ENCODE measurements at places on chromosomes 16 and 17. TPM values are rescaled to one million over a fixed set of nuclear protein-coding genes. Genes with fewer than 3 reads are reported as not detected.

Gene TNFRSF13B
- not detected for total RNA-seq

Gene KRT33A
- total RNA-seq: not detected

Gene EVI2A
- 1.1 TPM for total RNA-seq

GRCh38 chr17:77696721-77697460, 261.6 kb upstream of the TNRC6C start:
- H3K36me3 ChIP-seq: no peaks in the 10 kb centered on the region
- H3K4me1 ChIP-seq: no peaks in the 10 kb centered on the region
- no peak overlapping the region for H3K27ac ChIP-seq
- H3K27me3 ChIP-seq: peaks cover 43% of the 10 kb centered on the region

Gene MRPL12
- total RNA-seq: 69.9 TPM

DNA sequence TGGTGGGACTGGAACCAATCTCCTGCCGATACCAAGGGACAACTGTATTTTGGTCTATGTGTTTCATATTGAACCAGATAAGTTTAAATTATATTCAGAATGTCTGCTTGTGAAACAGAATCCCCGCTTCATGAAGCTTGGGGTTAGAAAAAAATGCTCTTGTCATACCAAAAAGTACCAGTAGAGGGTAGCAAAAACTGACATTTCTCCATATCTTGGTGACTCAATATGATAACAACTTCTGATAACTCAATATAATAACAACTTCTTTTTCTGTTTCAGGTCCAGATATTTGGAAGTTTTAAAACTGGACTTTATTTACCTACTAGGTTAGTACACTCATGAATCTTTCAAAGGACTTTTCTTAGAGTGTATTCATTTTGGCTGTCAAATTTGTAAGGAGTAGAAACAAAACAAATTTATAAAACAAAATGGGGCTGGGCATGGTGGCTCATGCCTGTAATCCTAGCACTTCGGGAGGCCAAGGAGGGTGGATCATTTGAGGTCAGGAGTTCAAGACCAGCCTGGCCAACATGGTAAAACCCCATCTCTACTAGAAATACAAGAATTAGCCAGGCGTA, 52.3 kb upstream of the ADCY7 start:
- H3K4me1 ChIP-seq: peaks cover 4% of the 10 kb centered on the region
- no peaks in the 10 kb centered on the region for H3K27me3 ChIP-seq
- no peak for DNase-seq

Gene SLC16A6
- total RNA-seq: 0.34 TPM

GRCh38 chr16:69890114-69890891, 60.8 kb upstream of the CLEC18A start:
- DNase-seq: peak; percentile 48
- no peak overlapping the region for H3K4me3 ChIP-seq
- no peak overlapping the region for H3K27ac ChIP-seq
- H3K36me3 ChIP-seq: peaks cover 9% of the 10 kb centered on the region
- H3K27me3 ChIP-seq: no peaks in the 10 kb centered on the region

DNA sequence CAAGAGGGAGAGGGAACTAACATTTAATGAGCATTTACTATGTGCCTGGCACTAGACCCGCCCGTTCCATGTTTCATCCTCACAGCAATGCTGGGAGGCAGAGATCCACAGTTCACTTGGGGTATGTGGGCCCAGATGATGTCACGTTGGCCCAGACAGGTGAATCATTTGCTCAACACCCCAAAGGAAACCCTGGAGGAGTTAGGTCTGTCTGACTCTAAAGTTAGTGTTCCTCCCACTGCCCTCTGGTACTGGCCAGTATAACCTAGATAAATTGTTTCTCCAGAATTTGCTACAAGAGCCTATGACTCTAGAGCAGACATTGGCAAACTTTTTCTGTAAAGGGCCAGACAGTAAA, 164.6 kb downstream of the VPS53 start:
- peaks cover 9% of the 10 kb centered on the region for H3K36me3 ChIP-seq
- no peaks in the 10 kb centered on the region for H3K27me3 ChIP-seq
- peak overlapping the region; percentile 76 for H3K27ac ChIP-seq
- no peak overlapping the region for H3K4me3 ChIP-seq

DNA sequence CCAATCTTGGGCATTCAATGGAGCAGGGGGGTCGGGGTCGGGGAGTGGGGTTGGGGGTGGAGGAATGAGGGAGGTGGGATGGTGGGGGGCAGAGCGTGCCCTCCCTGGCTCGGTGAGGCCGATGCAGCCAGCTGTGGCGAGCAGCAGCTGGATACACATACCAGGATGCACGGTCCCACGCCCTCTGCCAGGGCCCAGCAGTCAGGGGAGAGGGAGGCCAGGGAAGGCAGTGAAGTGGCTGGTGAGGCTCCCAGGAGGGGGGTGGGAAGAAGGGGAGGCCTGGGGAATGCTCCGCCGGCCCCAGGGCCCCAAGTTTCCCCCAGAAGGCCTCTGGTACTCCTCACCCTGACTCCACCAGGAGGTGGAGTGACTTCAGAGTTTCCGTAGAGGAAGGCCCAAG, 77.6 kb upstream of the LHX1 start:
- H3K4me3 ChIP-seq: no peak overlapping the region
- H3K4me1 ChIP-seq: no peaks in the 10 kb centered on the region
- H3K27ac ChIP-seq: no peak overlapping the region

- H3K27ac ChIP-seq: no peak overlapping the region
- no peak for DNase-seq
- no peaks in the 10 kb centered on the region for H3K4me1 ChIP-seq
- no peaks in the 10 kb centered on the region for H3K27me3 ChIP-seq
These were observed 16.2 kb downstream of the MYLK3 start for GRCh38 chr16:46731691-46732555.

GRCh38 chr16:53156516-53156915, 101.7 kb downstream of the CHD9 start:
- no peak overlapping the region for H3K4me3 ChIP-seq
- H3K27ac ChIP-seq: peak overlapping the region; percentile 22
- H3K36me3 ChIP-seq: peaks cover 15% of the 10 kb centered on the region
- DNase-seq: peak; percentile 57
- no peaks in the 10 kb centered on the region for H3K27me3 ChIP-seq
- no peaks in the 10 kb centered on the region for H3K4me1 ChIP-seq

Gene ITGAD
- not detected for total RNA-seq

Gene TRIM65
- total RNA-seq: 15.4 TPM

Gene PTGES3L
- 5.8 TPM for total RNA-seq

DNA sequence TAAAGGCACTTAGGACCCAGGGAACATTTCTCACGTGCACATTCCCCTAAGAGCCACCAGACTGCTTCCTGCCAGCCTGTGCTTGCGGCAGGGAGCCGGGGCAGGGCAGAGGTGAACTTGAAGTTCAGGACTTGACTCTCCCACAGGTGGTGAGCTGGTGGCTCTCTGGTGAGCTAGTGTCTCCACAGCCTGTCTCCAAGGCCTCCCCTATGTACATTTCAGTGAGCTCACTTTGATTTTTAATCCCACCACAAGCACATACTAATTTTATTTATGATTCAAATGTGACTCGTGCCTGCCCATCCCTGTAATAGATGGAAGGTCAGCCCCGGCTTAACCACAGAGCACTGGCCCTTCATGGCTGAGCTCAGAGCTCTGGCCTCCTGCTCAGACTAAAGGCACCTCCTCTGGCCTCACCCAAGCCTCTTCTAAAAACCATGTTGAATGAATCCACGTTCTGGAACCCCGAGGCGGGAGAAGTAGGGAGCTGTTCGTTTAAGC, 9.2 kb downstream of the SNN start:
- H3K27me3 ChIP-seq: no peaks in the 10 kb centered on the region
- no peak overlapping the region for H3K4me3 ChIP-seq
- DNase-seq: no peak
- peaks cover 9% of the 10 kb centered on the region for H3K36me3 ChIP-seq
- peaks cover 30% of the 10 kb centered on the region for H3K4me1 ChIP-seq
- no peak overlapping the region for H3K27ac ChIP-seq

Gene PHF23
- total RNA-seq: 89.5 TPM

Gene KCNG4
- not detected for total RNA-seq

DNA sequence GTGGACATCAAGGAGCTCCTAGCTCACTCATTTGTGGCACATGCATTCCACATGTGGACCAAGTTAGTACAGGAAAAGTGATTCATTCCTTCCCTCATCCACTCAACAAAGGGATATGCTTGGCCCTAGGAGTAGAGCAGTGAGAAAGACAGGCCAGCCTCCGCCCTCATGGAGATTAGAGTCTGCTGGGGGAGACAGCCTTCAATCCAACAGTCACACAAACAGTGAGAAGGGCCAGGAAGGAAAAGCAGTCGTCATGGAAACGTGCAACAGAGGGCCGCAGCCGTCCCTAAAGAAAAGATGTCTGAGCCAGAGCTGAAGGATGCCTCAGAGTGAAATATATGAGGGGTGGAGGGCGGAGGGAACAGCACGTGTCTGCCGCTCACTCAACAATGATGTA, 109.9 kb downstream of the VPS53 start:
- DNase-seq: peak; percentile 34
- peaks cover 16% of the 10 kb centered on the region for H3K4me1 ChIP-seq
- H3K36me3 ChIP-seq: peaks cover 2% of the 10 kb centered on the region
- no peaks in the 10 kb centered on the region for H3K27me3 ChIP-seq

DNA sequence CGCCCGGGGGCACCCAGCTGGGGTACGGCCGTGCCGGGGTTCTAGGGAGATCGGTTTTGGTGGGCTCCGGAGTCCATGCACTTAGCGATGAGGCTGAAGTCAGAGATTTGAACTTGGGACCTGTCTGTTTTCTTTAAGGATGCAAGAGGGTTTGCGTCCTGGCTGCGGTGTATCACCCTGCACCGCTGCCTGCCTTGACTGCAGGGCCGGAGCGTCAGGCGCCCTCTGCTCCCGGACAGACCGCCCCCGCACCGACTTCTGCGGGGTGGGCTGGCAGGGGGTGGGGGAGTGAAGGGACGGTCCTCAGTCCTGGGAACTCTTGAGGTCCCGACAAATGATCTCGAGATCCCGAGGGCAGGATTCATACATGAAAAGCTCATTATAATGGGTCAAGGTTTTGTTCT, 701 bp downstream of the PDP2 start:
- no peaks in the 10 kb centered on the region for H3K27me3 ChIP-seq
- peaks cover 9% of the 10 kb centered on the region for H3K4me1 ChIP-seq
- H3K4me3 ChIP-seq: peak overlapping the region; percentile 80
- no peak for DNase-seq
- peaks cover 14% of the 10 kb centered on the region for H3K36me3 ChIP-seq

Gene TPPP3
- 0.75 TPM for total RNA-seq

DNA sequence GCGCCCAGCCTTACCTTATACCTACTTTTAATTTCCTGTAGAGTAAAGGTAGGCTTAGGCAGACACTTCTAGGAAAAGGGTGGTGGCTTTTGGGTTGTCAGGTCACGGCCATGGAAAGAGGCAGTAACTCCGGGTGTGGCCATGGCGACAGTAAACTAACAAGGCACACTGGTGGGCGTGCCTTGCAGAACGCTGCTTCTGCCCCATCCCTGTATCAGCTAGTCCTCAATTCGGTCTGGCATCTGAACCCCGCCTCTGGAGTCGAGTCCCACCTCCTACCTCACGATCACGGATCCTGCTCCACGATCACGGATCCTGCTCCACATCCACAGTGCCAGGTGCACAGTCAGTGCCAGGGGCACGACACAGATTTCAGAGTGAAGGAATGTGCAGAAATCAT, 5.6 kb downstream of the ADCY9 start:
- no peak overlapping the region for H3K4me3 ChIP-seq
- DNase-seq: no peak
- no peak overlapping the region for H3K27ac ChIP-seq
- H3K27me3 ChIP-seq: no peaks in the 10 kb centered on the region
- no peaks in the 10 kb centered on the region for H3K36me3 ChIP-seq

Gene GP1BA
- total RNA-seq: not detected

GRCh38 chr17:78227455-78227916, 3.9 kb upstream of the TMEM235 start:
- peak; percentile 8 for DNase-seq
- no peak overlapping the region for H3K27ac ChIP-seq
- no peaks in the 10 kb centered on the region for H3K4me1 ChIP-seq
- peaks cover 4% of the 10 kb centered on the region for H3K36me3 ChIP-seq
- peaks cover 14% of the 10 kb centered on the region for H3K27me3 ChIP-seq
- H3K4me3 ChIP-seq: no peak overlapping the region

- H3K4me1 ChIP-seq: no peaks in the 10 kb centered on the region
- no peak overlapping the region for H3K27ac ChIP-seq
- no peak overlapping the region for H3K4me3 ChIP-seq
- no peak for DNase-seq
- H3K27me3 ChIP-seq: peaks cover 2% of the 10 kb centered on the region
- H3K36me3 ChIP-seq: no peaks in the 10 kb centered on the region
These were observed 5.6 kb upstream of the ULK2 start for GRCh38 chr17:19873346-19873745.

Gene CHAD
- total RNA-seq: not detected

Gene KIFC3
- total RNA-seq: 80.4 TPM

GRCh38 chr16:79769270-79769927, 168.9 kb upstream of the MAF start:
- no peaks in the 10 kb centered on the region for H3K27me3 ChIP-seq
- peaks cover 9% of the 10 kb centered on the region for H3K4me1 ChIP-seq
- no peak overlapping the region for H3K27ac ChIP-seq

- H3K27ac ChIP-seq: no peak overlapping the region
- H3K4me1 ChIP-seq: peaks cover 16% of the 10 kb centered on the region
- no peaks in the 10 kb centered on the region for H3K36me3 ChIP-seq
- H3K4me3 ChIP-seq: no peak overlapping the region
- DNase-seq: no peak
- no peaks in the 10 kb centered on the region for H3K27me3 ChIP-seq
These were observed 191.1 kb downstream of the ZFHX3 start for GRCh38 chr16:72856797-72857196.

GRCh38 chr17:17897442-17897841, 60.7 kb upstream of the SREBF1 start:
- no peak overlapping the region for H3K4me3 ChIP-seq
- no peak for DNase-seq
- no peaks in the 10 kb centered on the region for H3K27me3 ChIP-seq
- H3K4me1 ChIP-seq: peaks cover 14% of the 10 kb centered on the region
- no peak overlapping the region for H3K27ac ChIP-seq

DNA sequence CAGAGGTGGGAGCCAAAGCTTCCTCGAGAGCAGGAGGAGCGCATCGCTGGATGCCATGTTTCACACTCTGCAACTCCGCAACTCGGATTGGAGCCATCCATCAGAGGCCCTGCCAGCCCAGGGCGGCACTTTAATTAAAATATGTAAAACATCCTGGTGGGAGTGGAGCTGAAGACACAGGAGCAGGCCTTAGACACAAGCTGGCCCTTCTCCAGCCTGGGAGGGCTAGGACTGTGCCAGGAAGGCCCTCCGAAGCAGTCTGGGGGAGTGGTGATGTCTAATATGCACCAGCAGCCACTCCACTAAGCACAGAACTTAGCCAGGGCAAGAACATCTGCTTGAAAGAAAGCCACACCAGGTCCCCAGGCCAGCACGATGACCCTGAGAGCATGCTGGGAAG, 5.8 kb upstream of the CCDC182 start:
- no peaks in the 10 kb centered on the region for H3K4me1 ChIP-seq
- H3K36me3 ChIP-seq: no peaks in the 10 kb centered on the region
- no peak overlapping the region for H3K4me3 ChIP-seq
- no peak for DNase-seq
- H3K27me3 ChIP-seq: peaks cover 20% of the 10 kb centered on the region
- no peak overlapping the region for H3K27ac ChIP-seq

DNA sequence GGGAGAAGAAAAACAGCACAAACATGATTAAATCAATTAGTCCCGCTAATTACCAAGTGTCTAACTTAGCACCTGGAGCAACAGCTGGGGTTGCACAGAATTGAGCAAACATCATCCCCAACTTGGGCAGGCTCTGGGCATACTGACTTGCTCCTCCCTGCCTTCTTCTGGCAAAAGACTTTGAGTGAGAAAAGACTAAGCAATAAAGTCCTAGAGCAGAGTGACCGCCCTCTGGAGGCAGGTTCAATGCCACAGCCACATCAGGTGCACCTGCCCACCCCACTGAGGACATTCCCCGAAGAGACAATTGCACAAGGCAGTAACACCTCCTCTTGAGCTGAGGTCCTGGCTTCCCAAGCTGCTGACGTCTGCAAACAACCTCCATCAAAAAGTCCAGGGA, 358.3 kb downstream of the SOX9 start:
- no peak overlapping the region for H3K27ac ChIP-seq
- H3K4me1 ChIP-seq: peaks cover 12% of the 10 kb centered on the region
- H3K36me3 ChIP-seq: no peaks in the 10 kb centered on the region
- no peak overlapping the region for H3K4me3 ChIP-seq
